Caudate nucleus (tissue), 63 donors: ENCODE measurements at places on chromosomes 3 and 15.
A peak's percentile ranks its signal among the peaks of the same experiment; 100 is the strongest.

- DNase-seq = peak; percentile 64
Measured at GRCh38 chr3:165196577-165197480, 645 bp upstream of the SLITRK3 start.

- DNase-seq = peak; percentile 3
Measured at GRCh38 chr3:74267588-74268184, 346.8 kb downstream of the CNTN3 start.

DNA sequence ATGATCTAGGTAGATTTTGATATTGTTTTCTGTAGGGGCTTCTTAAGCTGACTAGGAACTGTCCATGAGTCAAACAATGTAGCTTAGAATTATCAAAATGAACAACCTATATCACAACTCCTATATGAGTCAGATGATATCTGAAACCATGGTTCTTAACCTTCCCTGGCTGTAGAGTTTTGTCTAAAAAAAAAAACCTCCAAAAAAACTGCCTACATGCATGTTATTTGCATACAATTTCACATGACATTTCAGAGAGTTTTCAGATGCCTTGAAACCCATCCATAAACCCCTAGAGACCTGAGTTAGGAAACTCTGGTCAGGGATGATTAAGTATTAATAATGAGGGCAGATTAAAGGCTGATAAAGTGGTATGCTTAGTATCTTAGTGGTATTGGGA is 157.0 kb downstream of the CHST2 start:
- no peak for DNase-seq

GRCh38 chr3:30502742-30503073 is 103.7 kb upstream of the TGFBR2 start:
- DNase-seq = no peak

DNA sequence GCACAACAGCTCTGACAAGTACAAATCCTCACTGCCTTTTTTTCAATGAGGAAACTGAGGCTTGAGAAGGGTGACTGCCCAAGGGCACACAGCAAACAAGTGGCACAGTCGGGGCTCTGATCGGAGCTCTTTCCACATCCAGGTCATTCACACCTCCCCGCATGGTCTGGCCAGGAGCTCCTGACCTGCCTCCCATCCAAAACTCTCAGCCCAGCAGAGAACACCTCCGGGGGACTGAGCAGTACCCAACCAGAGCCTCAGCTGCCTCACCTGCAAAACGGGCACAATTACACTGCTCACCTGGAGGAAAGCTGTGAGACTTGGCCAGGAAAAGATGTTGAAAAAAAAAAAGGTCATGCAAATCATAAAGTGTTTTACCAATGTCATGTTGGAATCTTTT is 36.5 kb downstream of the WNT7A start:
- no peak for DNase-seq

GRCh38 chr3:53694666-53695323 is 151.4 kb downstream of the CHDH start:
- DNase-seq = no peak

DNA sequence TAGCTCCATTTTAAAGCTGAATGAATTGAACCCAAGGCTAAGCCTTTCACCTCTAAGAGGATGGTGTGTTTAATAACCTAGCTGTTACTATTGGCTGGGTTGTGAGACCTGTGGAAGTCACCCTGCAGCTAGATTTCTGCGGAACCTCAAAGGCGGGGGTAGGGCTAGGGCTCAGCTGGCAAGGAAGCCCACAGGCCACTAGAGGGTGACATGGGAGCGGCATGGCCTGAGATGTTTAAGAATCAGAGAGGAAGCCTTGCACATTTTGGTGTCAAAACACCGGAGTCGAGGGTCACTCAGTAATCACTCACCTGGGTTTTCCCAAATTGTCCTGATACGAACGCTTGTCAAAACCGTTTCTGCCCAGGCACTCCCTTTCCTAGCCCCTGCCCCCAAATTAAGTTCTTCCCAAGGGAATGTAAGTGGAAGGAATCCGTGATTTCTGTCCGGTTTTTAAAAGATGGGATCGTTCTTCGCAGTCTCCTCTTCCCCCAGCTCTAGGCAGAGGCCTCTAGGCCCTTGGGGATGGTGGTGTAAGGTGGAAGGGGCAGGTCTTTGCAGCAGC is 3.8 kb upstream of the ACAD9 start:
- DNase-seq = no peak

GRCh38 chr3:65829228-65829627 is 209.5 kb downstream of the MAGI1 start:
- DNase-seq = no peak

GRCh38 chr3:177220136-177220974 is 23.1 kb upstream of the TBL1XR1 start:
- DNase-seq = no peak

GRCh38 chr3:107705046-107705445 is 182.3 kb downstream of the BBX start:
- DNase-seq = no peak

DNA sequence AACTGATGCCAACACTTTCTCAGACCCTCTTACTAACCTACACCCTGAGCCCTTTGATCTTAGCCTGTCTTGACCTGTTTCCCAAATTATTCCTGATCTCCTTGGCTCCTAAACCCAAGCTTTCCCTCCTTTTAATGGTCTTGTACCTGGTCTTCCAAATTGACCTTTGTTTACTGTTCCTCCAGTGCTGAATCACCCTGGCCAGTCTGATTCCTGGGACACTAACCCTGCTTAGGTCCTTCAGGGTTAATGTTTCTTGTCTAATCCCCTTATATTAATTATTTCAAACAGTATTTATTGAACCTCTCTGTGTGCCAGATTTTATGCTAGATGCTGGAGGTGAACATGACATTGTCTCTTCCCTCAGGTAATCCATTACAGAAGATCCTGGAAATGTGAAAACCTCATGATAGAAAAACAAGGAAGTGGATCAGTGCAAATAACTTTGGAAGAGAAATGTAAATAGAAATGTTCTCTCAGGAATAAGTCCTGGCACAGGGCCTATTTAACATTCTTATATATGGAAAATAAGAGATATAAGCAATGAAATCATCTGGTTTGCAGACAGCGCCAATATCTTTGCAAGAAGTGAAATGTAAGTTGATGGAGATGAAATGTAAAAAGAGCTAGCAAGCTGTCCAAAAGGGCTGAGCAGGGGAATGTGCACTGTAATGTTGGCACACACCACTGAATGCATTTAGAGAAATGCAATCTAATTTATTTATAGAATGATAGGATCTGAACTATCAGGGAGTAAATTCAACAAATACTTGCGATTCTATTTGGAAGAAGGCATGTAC is 20.7 kb downstream of the HGD start:
- no peak for DNase-seq

DNA sequence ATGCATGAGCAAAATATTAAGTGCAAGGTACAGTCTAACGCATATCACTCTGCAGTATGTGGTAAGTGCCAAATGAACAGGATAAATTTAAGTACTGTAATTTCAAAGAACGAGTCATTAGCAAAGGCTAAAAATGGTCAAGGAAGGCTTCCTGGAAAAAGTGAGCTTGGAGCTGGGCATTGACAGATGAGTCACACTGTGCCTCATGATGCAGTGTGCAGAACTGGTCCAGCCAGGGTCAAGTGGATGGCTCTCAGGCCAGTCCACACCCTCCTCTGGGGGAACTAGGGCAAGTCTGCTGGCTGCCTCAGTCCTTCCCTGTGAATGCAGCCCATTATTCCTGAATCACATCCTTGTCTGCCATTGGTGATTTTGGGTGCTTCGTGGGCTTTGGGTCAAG is 76.3 kb downstream of the CACNA1D start:
- no peak for DNase-seq

DNA sequence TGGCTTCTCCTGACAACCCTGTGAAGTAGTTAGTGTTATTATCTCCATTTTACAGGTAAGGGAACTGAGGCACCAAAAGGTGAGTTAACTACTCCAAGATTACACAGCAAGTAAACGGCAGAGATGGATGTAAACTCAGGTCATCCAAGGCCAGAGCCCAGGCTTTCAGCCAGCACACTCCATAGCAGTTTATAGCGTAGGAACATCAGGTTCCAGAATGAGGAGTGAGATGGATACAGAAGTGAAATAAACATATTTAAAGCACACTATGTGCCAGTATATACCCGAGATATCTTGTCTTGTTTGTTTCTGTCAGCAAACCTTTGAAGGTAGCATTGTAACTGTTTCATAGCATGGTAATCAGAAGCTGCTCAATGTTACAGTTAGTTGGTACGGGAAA is 279.0 kb downstream of the OXSM start:
- no peak for DNase-seq

DNA sequence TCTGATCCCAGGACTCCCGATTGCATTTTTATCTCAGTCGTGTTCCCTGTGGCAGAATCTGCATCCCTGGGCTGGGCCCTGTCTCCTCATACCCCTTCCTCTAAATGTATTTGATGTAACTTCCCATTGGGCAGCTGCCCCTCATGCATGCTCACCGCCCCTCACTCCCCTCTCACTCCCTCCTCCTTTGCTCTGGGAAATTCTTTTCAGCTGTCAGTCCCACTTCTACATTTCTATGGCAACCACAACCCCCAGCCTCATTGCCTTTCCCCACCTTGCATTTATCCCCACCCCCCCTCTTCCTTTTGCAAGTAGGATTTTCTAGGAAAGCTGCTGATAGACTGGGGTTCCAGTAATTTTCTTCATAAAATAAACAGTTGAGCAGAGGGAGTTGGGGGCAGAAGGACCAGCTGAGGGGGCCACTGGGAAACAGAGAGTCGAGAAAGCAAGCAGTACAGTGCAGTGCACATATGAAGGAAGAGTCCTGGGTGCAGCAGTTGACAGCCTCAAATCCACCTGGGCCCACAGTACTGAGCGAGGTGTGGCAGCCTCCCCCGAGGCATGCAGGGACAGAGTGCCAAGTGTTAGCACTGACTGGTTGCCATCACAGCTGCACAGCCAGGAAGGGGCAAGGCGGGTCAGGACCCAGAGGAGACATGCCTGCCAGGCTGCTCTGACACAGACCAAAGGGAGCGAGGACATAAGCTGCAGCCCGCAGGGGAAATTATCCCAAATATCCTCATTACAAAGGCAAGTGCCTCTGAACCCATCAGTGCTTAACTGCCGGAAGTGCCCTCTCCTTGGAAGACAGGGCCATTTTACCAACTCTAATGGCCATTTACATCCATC is 476.3 kb downstream of the EPHB1 start:
- DNase-seq = no peak

DNA sequence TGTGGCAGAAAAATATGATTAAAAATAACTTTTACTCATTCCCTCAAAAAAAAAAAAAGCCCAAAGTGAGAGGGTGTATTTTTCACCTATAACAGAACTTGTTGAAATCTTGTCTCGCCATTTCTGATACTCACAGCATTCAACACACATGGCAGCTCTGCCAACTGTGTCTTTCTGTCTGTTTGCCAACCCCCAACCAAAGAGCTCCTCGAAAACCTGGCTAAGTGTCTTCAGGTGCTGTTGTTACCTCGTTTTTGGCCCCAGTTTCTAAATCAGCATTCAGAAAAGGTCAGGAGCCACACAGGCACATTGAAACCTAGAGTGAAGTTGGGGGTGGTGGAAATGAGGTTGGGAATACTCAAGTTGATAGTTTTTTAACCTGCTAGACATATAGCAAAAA is 123.5 kb downstream of the TMEM108 start:
- DNase-seq = no peak
